ENCODE measurements at places on chromosomes 6 and 20.

DNA sequence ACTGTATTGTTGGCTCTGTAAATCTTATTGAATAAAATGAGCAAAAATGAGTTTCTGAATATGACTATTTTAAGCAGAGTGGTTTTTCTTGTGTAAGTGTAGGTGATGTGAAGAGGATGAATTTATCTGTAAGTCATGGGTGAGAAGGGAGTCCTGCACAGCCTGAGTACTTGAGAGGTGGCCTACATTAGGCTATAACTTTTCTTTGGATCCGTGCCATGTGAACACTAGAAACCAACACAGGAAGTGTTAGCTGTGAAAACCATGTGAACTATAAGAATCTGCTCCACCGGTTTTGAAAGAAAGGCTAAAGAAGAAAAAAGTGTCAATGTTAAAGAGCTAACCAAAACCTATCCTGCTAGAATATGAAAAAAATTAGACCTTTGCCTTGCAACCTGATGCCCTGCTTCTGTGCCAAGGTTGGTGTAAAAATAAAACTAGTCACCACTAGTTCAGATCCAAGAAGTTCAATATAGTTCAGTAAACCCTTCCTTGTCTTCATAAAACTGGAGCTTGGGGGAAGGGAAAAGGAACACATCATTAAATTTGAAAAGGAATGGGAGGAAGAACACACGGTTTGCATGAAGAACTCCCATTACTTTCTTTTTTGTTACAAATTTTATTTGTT lies 21.3 kb downstream of the PLCB1 start:
- DNase-seq: no peak

DNA sequence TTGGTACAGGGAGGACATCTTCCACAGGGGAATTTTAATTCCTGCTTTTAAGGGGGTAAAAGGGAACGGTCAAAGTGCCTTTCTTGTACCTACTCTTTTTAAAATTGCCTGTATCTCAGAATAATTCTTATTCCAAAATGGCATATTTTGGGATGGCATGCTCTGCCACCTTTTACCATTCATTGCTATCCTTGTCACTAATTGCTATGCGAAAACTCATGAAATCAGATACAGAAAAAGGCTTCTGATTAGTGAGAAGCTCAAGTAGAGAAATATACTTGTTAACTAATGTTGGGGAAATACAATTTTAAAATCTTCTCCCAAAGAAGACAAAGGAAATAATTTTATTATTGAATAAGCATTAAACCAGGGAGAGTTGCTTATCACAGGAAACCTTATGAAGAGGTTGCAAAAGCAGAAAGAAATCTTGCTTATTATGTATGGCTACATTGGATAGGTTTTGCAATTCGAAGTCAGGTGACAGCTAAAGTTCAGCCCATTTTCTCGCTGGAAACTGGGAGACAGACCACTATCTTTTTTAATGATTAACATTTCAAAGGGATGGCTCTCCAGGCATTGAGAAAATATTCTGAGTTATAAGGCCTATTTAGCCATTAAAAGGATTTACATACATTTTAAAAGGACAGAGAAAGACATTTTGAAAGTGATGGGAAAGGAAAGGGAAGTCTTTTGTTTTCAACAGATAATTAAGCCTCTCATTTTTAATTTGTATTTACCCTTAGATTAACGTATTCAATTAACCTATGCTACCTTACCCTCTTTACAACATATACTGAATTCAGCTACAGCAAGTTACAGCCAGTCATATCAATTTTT lies 110.3 kb upstream of the PRSS16 start:
- DNase-seq: no peak

GRCh38 chr20:51758978-51759544 lies 9.1 kb downstream of the ATP9A start:
- DNase-seq: no peak

- no peak for DNase-seq
Measured at GRCh38 chr6:149891259-149891658, 6.7 kb downstream of the RAET1E start.

DNA sequence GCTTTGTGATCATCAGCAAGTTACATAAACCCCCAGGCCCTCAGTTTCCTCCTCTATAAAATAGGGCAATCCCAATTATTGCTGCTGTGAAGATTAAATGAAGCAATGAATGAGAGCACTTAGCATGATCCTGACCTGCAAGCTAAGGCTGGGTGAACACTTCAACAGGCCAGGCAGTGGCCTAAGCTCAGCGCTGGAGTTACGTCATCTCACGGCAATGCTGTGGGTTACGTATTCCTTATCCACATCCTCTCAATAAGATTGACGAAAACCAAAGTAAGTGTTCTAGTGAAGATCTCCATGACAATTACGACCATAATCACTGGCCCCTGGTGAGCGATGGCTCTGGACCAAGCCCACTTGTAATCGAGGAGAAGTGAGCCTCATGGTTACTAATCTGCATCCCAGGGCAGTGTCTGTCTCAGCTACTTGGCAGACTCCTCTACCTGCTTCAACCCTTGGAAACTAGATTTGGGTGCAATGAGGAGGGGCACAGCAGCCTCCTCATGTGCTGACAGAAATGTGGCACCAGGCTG lies 274.1 kb upstream of the ARID1B start:
- no peak for DNase-seq

GRCh38 chr20:8221887-8222419 lies 89.9 kb downstream of the PLCB1 start:
- peak; percentile 22 for DNase-seq

- no peak for DNase-seq
Measured at GRCh38 chr6:139941826-139942225, 567.4 kb upstream of the CITED2 start.

DNA sequence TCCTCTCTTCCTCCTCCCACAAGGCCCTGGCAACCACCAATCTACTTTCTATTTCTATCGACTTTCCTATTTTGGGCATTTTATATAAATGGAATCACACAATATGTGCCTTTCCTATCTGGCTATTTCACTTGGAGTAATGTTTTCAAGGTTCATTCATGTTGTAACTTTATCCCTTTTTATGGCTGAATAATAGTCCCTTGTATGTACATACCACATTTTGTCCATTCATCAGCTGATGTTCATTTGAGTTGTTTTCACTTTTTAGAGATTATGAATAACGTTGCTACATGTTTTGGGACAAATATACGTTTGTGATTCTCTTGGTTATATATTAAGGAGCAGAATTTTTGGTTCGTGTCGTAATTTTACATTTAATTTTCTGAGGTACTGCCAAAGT lies 33.9 kb downstream of the SCGN start:
- DNase-seq: no peak

DNA sequence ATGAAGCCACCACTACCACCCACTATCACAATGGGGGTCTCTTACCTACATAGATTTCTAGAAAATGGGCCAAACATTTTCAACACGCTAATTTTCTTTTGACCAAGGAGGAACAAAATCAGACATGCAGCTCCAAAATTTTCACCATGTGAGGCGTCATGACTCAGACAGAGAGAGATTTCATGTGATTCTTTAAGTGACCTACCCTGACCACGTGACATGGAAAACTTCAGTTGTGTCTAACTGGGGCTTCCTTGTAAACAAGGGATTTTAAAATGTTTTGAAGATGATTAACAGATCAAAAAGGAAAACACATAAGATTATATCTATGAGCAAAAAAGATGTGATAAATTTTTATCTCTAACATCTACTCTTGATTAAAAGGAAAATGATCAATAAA lies 199.2 kb downstream of the TBXT start:
- DNase-seq: no peak

- DNase-seq: peak; percentile 68
Measured at GRCh38 chr6:13561624-13562267, 12.7 kb upstream of the SIRT5 start.

GRCh38 chr6:21522797-21523456 lies 70.6 kb upstream of the SOX4 start:
- DNase-seq: no peak

DNA sequence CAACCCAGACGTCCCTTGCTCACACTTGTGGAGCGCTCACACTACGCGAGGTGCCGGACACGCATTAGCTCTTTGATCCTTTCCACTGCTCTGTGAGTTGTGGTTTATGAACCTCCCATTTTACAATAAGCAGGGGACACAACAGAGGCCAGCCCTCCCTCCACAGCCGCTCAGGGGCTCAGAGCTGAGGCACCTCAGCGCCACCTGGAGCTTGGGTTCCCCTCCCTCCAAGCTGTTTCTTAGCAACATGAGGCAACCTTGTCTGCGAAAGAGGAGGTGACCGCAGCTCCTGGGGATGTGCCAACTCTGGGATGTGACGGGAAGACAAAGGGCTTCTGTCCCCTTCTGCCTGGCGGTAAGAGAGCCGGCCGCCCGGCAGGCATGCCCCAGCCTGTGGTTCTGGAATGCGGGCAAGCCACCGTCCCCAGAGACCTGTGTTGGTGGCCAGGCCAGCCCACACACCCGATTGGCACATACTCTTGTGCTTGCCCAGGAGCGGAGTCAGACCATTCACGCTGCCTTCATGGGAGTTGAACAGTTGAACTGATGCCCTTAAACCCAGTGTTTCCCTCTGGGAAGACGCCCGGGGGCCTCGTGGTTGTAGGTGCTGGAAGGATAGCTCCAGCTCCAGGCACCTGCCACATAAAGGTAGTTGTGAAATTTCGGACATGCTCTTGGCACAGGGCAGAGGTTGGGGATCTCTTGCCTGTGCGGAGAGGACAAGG lies 44.5 kb downstream of the RBM38 start:
- peak; percentile 47 for DNase-seq

DNA sequence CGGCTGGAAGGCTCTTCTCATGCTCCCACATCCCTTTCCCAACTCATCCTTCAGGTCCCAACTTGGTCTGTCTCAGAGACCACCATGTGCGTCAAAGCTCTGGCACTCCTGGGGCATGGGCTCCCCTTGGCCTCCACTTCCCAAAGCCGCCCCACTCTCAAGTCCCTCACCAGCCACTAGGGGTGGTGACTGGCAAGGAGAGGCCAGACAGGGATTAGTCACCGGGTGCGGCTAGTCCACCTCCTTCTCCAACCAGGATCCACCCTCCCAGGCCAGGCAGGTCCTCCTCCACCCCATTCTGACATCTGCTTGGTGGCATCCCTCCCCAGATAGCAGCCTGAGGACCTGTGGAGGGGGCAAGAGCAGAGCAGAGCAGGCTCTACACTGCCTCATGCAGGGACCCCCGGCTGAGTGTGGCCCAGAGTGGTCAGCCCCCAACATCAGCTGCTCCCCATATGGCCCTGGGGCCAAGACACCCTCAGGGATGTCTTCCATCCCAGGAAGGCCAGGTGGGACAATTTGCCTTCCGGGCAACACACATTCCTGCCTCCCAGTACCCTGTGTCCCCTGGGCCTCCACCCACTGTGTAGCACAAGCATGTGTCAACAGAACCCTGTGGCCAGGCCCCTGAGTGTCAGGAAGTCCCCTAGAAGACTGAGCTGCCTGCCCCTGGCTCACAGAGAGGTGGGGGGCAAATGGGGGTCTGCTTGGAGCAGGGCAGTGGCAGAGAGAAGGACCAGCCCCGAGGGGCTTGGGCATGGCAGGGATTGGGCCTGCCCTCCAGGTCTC lies 29.2 kb downstream of the YTHDF1 start:
- DNase-seq: no peak

DNA sequence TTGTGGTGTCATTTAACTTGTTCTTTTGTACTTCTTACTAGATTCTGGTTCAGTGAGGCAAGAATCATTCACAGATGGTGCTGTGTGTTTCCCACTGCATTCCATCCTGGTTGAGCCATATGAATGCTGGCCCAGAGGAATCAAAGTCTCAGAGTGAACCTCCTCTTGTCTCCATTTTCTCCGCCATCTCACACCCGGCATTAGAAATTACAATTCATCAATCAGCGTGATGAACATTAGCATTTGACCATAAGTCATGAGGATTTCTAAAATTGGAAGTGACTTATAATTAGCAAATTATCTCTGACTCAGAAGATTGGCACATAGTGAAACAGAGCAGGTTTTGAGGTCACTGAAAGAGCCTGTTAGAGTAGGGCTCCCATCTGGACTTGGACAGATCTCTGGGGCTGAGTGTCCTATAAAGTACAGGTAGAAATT lies 25.2 kb downstream of the TNFAIP3 start:
- peak; percentile 68 for DNase-seq

DNA sequence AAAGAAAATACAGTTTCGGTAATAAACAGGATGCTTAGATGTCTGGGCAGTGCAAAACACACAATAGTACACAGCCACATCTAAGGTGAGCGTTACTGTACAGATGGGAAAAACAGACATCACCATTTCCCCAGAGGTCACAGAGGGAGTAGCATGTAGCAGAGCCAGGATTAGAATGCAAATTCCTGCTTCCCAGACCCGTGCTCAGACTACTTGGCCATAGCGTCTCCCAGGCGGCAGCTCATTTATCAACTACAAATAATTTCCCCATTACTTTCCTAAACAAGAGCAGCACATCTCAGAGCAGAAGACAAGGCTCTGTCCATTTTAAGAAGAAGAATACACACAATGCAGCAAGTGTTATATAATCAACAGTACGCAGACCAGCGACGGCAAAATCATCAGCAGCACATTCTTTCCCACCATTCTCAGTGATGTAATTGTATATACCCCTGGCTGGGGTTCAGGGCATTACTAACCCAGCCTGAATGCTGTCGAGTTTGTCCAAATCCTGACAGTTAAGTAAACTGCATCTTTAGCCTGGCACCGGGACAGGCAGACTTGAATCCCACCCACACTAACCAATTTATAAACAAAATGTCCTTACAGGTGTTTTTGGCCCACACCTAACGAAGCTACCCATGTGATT lies 61.9 kb downstream of the CNKSR3 start:
- no peak for DNase-seq

Data from suppressor macrophage (primary cell).